ENCODE measurements at places on chromosomes 12 and 14.

DNA sequence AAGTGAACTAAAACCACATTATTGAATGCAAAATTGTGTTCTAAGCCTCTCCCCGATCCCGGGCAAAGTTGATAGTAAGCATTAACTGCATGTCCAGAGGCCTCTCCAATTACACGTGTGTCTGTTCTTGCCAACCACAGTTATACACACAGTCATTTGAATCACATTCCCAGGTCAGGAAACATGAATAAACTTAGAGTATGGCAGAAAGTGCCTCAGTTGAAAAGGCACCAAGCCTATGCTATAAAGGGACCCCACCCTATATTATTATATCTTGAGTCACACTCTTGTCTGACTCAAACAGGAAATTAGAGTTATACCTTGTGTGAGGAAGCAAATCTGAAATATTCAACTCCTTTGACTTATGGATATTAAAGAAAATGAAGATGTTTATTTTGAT lies 128.3 kb upstream of the STXBP6 start:
- no peak for DNase-seq

- no peak for DNase-seq
These were observed 4.3 kb downstream of the DLST start for GRCh38 chr14:74886001-74886400.

DNA sequence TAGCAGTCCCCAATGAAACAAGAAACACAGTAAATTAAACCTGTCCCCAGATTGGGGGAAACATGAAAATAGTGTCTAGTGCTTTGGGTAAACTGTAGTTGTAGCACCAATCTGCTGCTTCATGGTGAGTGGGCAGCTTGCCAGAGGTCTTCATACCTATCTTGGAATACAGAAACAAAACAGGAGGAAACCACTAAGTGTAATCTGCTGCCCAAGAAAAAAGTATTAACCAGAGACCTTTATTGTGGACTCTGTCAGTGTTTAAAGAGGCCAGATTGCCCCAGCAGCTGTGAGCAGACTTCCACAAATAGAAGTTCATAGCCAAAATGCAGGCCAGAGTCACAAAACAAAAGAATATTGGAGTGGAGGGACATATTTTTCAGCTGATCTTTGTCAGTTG lies 2.3 kb downstream of the ISCU start:
- no peak for DNase-seq

DNA sequence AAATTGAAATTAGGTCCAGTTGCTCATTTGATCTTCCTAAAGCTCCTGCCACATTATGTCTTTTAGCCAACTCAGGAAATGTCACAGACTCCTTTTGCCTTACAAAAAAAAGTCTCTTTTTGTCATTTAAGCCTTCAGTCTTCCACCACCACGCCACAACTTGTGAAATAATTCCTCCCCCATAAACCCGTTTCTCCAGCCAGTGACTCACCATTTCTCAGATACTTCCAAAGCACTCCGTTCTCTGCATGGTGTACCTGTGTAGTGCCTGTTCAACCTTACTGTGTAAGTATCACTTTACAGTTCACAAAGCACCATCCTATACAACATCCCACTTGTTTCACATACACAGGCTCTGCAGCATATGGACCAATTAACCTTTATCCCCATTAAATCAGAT lies 139.5 kb upstream of the AEBP2 start:
- DNase-seq: no peak

DNA sequence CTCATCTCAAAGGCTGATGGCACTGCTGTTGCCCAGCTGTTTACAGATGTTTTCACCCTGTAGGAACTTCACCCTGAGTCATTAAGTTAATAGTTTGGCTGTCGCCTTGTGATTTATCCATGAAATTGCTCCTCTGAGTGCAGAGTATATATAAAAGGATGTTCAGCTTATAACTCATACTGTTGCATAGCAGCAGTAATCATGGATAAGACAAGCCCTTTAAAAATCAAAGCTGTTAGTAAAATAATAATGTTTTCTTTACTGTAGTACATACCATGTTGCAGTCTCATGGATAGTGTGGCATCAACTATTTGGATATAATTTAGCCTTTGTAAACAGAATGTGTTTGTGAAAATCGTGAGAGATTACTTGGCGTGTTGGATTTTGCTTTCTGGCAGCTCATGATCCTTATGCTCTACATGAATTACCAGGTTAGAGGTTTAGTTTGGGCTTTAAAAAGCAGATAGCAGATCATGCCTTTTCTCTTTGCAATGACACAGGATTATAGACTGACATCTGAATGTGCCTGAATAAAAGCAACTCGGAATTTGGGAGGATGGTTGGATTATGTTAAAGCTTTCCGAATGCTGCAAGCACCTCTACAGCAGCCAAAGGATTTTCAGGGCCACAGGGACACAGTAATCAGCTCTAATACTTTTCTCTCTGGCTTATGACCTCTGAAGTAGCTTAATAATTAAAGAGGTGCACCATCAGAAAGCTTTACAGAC lies 279.7 kb upstream of the ATP2B1 start:
- DNase-seq: no peak

- DNase-seq: no peak
These were observed 203.1 kb upstream of the CNOT2 start for GRCh38 chr12:70040141-70040540.

GRCh38 chr12:42284157-42284556 lies 41.7 kb downstream of the ZCRB1 start:
- DNase-seq: no peak

DNA sequence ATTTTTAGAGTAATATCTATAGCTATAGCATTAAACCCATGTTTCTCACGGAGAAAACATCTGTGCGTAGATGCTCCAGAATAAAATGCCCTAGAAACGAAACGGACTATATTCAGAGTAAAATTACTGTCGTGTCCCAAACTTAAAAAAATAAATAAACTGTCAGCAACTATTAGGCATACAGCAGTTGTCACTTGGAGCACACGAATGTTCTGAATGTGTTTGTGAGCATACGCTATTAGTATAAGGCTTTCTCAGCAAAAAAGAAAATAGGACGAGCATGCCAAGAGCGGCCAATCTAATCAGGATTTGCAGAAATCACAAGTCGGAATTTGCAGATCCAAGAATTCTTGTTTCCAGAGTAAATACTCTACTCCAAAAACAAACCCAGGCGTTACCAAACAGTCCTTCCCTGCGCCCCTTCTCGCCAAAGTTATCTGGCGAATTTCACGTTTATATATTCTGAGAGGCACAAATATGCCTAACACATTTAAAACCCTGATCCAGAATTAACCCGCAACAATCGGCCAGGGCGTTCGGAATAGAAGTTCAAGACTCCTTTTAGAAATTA lies 836 bp downstream of the PTPN21 start:
- DNase-seq: no peak

DNA sequence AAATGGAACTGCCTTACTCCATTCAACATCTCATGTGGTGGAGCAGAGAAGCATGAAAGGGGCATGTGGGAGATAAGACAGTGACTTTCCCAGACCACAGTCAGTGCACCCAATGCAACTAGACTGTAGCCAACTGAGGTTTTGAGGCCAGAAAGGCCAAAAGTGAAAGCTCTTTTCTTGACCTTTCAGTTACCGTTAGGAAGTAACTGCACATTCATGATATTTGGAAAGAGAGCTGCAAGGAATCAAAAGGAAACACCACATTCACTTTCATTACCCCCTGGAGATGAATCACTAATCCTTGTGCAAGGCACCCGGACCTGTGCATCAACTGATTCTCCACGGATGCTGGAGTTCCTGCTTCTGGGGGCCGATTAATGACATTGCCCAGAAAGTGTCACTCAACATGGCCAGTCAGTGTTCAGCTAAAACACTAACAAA lies 72.9 kb upstream of the ELK3 start:
- DNase-seq: no peak

DNA sequence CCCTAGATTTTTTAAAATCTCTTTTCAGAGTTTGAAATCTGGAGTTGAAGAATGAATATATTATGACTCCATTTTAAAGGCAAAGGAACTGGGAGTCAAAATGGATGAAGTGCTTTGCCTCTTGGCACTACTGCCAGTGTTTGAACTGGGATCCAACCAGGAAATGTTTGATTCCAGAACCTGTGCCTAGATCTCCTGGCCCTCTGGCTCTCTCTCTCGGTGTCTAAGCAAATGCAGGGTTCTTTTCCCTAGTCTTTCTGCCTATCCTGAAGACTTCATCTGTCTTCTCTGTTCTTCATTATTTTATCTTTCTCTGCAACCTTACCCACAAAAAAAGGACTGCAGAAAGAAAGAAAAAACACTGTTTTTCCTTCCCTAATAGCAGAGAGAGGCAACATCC lies 17.0 kb downstream of the BTG1 start:
- DNase-seq: no peak

DNA sequence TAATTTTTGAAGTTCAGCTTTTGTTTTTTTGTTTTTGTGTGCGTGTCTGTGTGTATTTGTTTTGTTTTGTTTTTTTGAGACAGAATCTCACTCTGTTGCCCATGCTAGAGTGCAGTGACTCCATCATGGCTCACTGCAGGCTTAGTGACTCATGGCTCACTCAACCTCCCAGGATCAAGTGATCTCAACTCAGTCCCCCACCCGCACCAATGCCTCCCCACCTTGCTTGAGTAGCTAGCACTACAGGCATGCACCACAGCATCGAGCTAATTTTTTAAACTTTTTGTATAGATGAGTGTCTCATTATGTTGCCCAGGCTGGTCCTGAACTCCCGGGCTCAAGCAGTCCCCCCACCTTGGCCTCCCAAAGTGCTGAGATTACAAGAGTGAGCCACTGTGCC lies 981.4 kb downstream of the BCL11B start:
- DNase-seq: no peak

GRCh38 chr12:130686511-130686991 lies 29.5 kb downstream of the RIMBP2 start:
- DNase-seq: no peak

DNA sequence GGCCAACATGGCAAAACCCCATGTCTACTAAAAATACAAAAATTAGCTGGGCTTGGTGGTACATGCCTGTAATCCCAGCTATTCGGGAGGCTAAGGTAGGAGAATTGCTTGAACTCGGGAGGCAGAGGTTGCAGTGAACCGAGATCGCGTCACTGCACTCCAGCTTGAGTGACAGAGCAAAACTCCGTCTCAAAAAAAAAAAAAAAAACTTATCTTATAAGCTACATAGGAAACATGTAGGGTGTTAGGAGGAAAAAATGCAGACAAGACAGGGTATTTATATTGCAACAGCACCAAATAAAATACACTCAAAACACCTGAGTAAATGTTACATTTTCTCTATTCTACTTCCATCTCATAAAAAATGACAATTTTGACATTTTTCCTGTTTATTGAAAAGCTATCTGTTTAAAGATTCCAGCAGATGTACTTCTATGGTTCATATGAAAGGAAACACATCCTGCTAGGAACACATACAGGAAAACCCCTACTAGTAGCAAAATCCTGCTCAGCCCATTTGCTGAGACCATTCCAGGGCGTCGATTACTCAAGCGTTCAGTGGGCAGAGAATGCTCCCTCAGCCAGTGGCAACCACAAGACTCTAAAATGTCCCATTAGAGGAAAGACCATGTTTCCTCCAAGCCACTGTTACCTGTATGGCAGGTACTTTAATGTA lies 19.7 kb downstream of the CORO1C start:
- no peak for DNase-seq

DNA sequence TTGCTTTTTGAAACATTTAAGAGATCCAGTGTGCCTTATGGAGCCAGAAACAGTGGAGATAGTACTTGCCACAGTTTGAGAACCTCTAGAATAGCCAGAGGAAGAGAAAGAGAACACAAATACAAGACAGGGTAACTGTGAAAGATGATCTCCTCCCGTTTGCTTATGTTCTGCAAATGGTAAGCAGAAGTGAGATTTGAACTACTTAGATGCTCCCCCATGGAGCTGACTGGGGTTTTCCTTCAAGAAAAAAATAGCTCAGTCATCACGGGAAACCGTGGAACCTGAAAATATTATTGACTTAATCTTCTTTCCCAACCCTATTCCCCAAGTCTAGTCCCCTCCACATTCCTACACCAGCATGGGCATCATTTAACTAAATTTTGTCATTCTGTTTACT lies 87.1 kb downstream of the KIF21A start:
- no peak for DNase-seq

DNA sequence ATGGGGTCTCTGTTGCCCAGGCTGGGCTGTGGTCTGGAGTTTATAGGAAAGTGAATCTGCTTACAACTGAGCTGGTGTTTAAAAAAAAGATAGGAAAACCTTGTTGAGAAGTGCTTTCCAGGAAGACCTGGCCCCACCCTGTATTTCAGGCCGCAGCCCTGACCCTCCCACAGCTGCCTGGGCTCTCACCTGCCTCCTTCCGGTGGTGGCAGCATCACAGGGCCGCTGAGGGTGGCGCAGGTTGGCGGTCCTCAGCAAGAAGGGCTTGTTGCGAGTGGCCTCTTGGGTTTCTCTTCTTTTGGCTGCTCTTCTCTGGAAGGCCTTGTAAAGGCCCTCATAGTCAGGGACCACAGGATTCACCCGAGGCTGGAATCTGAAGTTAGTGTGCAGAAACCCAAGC lies 7.7 kb downstream of the FAM161B start:
- DNase-seq: no peak

GRCh38 chr12:1885599-1886245 lies 32.7 kb downstream of the CACNA2D4 start:
- no peak for DNase-seq

DNA sequence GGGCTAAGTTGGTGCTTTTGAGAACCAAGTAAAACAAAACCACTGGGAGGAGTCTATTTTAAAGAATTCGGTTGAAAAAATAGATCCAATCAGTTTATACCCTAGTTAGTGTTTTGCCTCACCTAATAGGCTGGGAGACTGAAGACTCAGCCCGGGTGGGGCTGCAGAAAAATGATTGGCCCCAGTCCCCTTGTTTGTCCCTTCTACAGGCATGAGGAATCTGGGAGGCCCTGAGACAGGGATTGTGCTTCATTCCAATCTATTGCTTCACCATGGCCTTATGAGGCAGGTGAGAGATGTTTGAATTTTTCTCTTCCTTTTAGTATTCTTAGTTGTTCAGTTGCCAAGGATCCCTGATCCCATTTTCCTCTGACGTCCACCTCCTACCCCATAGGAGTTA lies 1.8 kb upstream of the RAB5B start:
- DNase-seq: peak; percentile 22

All from SW 1271 (cell line).